ENCODE measurements at places on chromosomes 7 and 10.

DNA sequence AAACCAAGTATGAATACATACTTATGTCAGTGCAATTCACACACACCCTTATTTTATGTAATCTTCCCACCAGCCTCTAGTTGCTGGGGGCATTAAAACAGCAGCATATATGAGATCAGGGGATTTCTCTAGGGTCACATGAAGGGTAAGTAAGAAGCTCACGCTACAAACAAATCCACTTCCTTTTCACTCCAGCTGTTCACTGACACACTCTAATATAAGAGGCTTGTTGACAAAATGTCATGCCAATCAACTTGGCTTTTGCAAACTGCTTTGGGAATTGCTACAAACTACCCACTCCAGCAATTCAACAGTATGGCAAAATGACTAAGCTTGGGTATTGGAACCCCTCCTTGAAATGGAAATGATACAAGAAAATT lies 10.3 kb downstream of the FAM3C start:
- DNase-seq, result no peak

DNA sequence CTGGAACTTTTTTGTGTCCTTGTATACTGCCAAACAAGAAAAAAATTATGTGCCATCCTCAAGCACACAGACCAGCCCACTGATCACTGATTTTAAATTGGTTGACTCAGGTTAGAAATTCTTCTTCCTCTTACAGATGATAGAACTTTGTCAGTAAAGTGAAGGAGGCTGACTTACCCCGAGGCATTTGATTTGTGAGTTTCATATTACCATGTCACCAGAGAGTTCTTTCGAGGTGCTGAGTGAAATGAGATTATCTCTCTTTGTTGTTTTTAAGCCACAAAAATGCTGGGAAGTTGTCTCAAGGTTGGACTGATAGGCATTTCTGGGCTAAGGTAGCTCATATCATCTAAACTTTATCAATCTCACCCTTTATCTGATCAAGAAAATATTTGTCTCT lies 78.8 kb upstream of the FAM180A start:
- DNase-seq, result no peak

DNA sequence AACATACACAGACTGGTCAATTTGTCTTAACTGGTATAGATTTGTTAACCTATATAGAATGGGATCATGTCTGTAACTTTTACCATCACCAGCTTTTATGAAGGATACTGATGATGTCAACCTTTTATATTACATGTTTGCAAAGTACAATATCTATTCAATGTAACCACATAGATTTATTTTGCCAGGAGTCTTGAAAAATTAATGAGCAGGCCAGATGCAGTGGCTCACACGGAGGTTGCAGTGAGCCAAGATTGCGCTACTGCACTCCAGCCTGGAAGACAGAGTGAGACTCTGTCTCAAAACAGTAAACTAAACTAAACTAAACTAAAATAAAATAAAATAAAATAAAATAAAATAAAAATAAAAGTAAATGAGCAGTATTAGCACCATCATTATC lies 30.0 kb upstream of the PARD3 start:
- DNase-seq, result no peak

GRCh38 chr7:94250987-94251386 lies 143.7 kb upstream of the COL1A2 start:
- DNase-seq, result no peak

GRCh38 chr7:154504918-154505317 lies 452.7 kb downstream of the DPP6 start:
- DNase-seq, result no peak

DNA sequence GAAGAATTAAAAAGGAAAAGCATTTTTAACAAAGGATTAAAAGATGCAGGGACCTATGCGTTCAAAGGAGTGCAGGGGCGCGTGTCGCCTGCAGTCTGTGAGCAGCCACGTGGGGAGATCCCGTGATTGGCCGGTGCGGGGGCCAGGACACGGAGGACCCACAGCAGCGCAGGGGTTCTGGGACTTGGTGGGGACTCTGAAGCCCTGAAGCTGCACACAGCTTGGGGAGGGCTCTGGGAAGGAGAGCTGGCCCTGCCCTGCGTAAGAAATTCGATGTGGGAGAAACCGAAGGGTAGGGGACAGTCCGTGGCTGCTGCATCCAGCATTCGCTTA lies 268.1 kb downstream of the KLF6 start:
- no peak for DNase-seq

- DNase-seq, result no peak
Measured at GRCh38 chr7:132103718-132104117, 472.6 kb downstream of the PLXNA4 start.

GRCh38 chr7:90938371-90938770 lies 325.9 kb upstream of the FZD1 start:
- DNase-seq, result no peak

GRCh38 chr7:127995156-127995880 lies 35.9 kb downstream of the LRRC4 start:
- no peak for DNase-seq

- DNase-seq, result no peak
Measured at GRCh38 chr10:130463104-130463875, 327.1 kb downstream of the GLRX3 start.
